Stimulated activated CD8-positive, alpha-beta memory T cell treated with anti-CD3 and anti-CD28 coated beads, Interleukin-7, amount 100 ng/mL, for 1 hour (primary cell): ENCODE measurements at places on chromosomes 7 and 10.

GRCh38 chr10:55734112-55734511 lies 626.9 kb downstream of the ZWINT start:
- DNase-seq, result no peak

DNA sequence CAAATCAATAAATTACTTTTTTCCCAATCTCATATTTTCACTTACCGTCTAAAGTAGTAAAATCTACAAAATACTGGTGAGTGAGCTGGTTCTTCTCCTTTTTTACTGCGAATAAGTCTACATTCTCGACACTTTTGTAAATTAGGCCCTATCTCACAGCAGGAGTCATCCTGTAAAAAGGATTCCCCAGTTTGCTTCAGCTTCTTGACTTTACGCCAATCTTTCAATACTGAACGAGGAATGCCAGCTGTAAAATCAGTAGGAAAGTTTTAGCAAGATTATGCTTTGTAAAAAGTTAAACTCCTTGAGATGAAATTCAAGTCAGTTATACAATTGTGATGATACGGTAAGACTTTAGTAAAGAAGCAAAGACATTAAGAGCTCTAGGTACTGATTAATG lies 67.3 kb downstream of the NRBF2 start:
- DNase-seq, result no peak

DNA sequence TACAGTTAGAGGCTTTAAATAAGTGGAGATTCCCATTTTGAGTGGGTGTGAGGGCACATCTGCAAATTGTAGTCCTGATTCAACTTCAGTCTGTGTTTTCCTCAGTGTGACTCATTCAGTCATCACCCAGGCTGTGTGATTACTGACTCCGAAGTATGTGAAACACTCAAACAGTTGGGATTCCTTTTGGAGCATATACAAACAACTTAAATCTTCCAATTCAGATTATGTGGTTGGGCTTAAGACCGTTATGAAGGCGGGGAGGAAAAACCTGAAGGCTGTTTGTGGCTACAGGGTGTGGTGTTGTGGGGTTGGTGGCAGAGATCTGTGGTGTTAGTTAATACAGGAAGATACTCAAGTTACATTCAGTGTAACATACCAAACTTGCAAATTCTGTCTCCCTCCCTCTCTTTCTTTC lies 259.7 kb upstream of the FERD3L start:
- no peak for DNase-seq

DNA sequence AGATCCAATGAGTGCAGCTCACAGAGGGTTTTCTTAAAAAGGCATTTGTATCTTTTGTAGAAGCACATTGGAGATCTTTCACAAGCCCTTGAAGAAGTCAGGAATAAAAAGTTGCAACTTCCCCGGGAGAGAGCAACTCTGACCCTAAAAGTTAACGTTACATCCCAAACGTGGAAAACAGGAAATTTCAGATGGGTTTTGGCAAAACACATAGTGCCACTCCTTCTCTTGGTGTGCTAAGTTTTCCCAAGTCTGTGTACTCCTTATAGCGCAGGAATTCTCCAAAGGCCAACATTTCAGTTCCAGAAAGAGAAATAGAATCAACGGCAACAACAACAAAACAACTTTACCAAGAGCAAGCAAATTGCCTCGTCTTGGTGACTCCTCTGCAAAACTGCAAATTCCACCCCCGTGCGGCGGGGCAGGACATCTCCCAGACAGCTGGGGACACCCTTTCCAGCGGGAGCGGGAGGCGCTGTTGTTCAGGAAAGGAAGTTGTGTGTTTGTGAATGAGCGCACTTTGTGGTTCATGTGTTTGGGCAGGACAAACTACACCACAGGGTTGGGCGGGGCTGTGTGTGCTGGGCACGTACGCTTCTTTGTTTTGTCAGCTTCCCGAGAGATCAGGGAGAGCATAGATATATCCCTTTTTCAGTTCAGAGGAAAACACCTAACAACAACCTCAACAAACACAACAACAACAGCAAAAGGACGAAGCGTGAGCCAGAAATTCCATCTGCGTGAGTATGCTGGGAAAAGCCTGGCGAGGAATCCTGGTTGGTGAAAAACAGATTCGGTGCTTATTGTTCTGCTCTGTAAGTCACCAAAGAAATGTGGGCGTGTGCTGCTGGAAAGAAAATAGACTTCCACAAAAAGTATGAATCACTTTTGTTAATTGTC lies 294.7 kb upstream of the PITRM1 start:
- DNase-seq, result no peak

GRCh38 chr7:37284805-37285231 lies 163.8 kb downstream of the ELMO1 start:
- DNase-seq, result no peak

- no peak for DNase-seq
Observed at GRCh38 chr7:142711196-142711595, 38.1 kb upstream of the PRSS1 start.

DNA sequence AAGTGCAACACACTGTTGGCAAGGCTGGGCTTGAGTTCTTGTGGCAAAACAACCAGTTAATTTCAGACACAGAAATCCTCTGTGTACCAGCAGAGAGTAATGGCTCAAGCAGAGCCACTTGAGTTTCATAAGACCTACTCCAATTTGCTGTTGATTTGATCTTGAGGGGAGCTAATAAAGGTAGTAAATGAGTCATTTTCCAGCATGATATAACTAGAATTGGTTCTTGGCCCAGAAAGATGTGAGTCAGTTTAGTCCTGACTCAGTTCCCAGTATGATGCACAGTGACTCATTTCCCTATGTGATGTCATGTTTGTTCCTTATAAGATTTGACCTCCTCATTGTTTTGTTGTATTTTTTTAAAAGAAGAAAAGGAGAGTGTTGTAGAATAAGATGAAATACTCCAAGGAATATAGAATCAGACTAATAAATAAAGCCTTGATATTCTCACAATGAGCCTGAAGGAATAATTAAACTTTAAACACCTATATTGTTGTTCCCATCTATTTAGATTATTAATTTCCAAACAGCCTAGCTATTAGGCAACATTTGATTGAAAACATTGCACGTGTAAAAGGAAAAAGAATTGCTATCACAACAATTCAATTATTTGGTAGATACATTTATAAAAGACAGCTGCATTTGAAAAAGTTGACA lies 186.2 kb downstream of the REEP3 start:
- DNase-seq, result no peak

- DNase-seq, result no peak
Observed at GRCh38 chr10:107072786-107073185, 91.7 kb downstream of the SORCS1 start.
